Stimulated activated CD4-positive, alpha-beta T cell treated with anti-CD3 and anti-CD28 coated beads, Interleukin-1b, Interleukin-23, amount 100 ng/mL, for 4 hours (primary cell): ENCODE measurements at places on chromosomes 1 and 21.

- DNase-seq = no peak
These were observed 184.3 kb downstream of the NCAM2 start for GRCh38 chr21:21182401-21183010.

DNA sequence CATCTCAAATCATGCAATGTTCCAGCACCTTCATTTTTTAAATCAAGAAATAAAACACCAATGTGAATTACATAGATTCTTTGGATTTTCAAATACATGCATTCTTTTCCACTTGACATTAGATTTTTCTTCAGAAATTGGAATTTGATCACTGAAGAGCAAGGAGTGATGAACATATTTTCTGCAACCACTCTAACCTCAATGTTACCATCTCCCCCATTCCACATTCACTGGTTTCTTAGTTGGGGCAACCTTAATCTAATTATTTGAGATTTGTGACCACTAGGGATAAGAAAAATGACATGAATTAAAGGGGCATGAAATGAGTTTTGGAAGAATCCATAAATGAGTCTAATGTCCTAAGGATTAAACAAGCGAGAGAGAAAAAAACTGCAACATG, 168.7 kb upstream of the NR5A2 start:
- DNase-seq = no peak

DNA sequence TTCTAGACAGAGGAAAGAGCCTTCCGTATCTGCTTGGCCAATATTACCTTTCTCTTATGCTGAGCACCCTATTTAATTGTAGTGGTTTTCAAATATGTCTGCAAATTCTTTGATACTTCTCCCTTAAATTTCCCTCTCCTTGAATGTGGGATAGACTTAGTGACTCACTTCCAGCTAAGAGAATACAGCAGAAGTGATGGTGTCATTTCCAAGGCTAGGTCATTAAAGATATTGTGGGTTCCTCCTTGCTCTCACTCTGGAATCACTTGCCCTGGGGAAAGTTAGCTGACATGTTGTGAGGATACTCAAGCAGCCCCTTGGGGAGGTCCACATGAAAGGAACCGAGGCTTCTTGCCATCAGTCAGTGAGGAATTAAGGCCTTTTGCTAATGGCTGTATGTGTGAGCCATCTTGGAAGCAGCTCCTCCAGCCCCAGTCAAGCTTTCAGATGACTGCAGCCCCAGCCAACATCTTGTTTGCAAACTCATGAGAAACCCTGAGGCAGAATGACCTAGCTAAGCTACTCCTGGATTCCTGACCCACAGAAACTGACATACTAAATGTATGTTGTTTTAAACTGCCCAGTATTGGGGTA, 8.1 kb upstream of the CITED4 start:
- no peak for DNase-seq

DNA sequence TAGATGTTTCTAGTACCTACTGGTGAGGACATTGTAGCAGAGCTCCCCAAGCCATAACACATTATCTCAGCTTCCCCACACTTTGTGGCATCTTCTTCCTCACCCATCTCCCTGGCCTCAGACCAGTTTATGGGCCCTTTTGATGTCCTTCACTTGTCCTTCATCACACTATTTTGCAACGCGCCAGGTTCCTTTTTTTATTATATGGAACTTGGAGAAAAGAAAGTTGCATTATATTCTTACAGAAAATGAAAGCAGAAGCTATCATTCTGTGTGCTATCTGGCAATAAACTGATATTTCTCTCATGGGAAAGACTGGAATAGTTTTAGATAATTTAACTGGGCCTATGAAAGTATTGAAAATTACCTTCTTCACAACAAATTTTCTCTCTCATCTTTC, 196.9 kb upstream of the ETV3 start:
- DNase-seq = no peak

- DNase-seq = no peak
These were observed 32.3 kb upstream of the TARDBP start for GRCh38 chr1:10980094-10980577.

- DNase-seq = no peak
These were observed 616 bp upstream of the LAX1 start for GRCh38 chr1:203764105-203765028.

DNA sequence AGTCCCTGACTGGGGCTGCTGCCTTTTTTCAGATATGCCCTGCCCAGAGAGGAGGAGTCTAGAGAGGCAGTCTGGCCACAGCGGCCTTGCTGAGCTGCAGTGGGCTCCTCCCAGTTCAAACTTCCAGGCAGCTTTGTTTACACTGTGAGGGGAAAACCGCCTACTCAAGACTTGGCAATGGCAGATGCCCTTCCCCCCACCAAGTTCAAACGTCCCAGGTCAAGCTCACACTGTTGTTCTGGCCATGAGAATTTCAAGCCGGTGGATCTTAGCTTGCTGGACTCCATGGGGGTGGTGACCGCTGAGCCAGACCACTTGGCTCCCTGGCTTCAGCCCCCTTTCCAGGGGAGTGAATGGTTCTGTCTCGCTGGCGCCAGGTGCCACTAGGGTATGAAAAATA, 18.3 kb upstream of the C1orf53 start:
- DNase-seq = no peak

DNA sequence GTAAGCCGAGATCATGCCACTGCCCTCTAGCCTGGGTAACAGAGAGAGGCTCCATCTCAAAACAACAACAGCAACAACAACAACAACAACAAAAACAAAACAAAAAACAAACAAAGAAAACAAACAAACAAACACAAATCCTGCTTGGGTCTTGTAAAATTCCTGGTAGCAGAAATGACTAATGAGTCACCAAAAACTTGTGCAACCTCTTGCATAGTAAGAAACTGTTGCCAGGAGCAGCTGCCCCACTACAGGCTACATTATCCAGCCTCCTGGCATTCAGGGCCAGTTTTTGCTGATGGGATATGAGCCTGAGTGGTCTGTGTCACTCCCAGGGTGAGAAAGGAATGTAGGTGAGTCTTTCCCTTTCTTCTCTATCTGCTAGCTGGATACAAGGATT, 245.4 kb downstream of the TNR start:
- DNase-seq = no peak

DNA sequence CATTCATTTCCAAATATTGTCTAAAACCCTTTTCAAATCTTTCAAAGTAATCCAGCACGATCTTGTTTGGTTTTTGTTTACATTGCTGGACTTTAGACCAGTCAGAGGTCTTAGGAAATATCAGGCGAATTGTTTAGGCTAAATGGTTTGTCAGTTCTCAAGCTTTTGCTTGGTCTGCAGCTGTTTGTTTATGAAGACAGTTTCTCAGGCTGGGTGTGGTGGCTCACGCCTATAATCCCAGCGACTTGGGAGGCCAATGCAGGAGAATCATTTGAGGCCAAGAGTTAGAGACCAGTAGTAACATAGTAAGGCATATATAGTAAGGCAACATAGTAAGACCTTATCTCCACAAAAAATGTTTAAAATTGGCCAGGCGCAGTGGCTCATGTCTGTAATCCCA, 77.5 kb downstream of the DNTTIP2 start:
- no peak for DNase-seq

GRCh38 chr1:219442611-219443061, 170.3 kb downstream of the ZC3H11B start:
- no peak for DNase-seq

DNA sequence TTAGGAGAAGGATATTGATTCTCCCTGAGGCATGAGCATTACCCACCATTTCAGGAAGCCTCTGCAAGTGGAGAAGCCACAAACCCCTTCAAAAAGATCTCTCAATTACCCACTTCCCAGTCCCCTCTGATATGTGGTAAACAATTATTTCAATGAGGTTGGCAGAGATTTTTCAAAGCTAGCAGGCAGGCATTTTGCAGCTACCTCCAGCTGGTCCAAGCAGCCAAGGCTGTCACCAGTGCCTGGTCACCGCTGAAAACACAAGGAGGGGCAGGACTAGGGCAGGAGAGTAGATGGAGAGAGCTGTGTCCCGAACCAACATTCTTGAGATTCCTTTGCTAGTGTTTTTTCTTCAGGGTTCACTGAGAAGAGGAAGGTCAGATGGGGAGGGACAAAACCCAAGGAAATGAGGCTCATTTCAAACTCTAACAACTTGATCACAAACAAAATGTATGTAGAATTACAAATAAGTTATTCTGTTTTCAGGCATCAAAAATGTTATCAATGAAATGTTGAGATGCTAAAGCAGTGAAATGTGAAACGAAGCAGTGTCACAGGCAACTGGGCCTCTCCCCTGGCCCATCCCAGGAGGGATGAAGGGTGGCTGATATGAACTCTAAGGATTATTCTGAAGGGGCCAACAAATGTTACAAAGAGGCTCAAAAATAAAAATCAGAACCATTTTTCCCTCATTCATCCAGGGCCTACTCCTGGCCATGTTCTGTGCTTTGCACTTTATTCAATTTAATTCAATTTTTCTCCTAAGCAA, 22.3 kb downstream of the APP start:
- DNase-seq = no peak
